Lower lobe of right lung (tissue), 2 donors: ENCODE measurements at places on chromosomes 5 and 9. TPM values are rescaled to one million over a fixed set of nuclear protein-coding genes. Genes with fewer than 3 reads are reported as not detected.

DNA sequence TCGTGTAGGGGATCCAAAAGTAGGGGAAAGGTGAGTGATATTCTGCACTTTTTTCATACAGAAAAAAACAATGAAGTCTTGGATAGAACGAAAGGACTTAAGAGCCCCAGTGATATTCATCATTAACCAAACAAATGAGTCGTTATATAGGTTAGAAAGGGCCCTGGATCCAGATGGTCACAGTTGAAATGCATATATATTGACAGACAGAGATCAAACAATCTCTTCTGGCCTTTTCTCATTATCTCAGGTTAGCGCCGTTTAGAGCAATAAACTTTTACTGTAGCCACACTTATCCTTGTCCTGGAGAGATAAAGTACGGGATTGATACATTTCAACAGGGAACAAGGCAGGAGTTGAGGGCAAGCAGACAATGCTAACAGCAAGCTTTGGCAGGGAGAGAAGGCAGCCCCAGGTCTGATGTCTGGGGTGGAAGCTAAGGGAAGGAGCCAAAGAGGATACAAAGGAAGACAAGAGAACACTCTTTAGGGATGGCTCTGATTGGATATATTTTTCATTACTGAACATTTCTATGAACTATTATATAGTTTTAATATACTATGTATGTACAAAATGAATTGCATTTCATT is 77.0 kb downstream of the LIFR start:
- no peak for DNase-seq

GRCh38 chr9:131943351-131943841 is 136.3 kb downstream of the MED27 start:
- no peak for DNase-seq

DNA sequence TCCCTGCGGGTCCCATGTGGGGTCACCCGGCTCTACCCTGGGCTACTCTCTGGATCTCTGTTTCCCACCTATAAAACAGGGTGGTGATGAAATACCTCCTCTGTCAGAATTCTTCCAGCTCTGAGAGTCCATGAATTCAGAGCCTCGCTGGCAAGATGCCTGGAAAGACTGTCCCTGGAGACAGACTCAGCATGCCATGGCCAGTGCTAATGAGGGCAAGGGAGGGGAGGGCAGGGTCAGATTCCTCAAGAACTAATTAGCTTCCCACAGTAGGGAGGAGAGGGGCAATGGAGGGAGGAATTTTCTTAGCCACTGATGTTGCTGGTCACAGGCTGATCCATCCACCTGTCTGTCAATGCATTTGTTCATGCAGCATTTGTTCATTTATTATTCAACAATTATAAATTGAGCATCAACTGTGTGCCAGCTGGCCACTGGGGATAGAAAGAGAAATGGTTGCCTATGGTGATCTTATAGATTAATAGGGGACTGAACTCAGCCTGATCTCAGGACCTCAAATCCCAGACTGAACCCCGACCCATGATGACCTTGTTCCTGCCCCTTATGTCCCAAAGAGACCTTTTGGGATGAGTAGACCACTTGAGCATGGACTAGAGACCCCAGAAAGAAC is 4.7 kb downstream of the SYNPO start:
- DNase-seq = no peak

- no peak for DNase-seq
These were observed 28.9 kb downstream of the GABRG2 start for GRCh38 chr5:162096448-162096847.

GRCh38 chr5:107418902-107419301 is 251.8 kb downstream of the EFNA5 start:
- DNase-seq = no peak

Gene SLC34A1
- total RNA-seq = not detected

Gene POLR3G
- total RNA-seq = 1.8 TPM

Gene PRR16
- total RNA-seq = 0.95 TPM
